ENCODE measurements at places on chromosomes 7 and 10.

- DNase-seq: no peak
Measured at GRCh38 chr10:113094114-113094486, 144.1 kb downstream of the TCF7L2 start.

DNA sequence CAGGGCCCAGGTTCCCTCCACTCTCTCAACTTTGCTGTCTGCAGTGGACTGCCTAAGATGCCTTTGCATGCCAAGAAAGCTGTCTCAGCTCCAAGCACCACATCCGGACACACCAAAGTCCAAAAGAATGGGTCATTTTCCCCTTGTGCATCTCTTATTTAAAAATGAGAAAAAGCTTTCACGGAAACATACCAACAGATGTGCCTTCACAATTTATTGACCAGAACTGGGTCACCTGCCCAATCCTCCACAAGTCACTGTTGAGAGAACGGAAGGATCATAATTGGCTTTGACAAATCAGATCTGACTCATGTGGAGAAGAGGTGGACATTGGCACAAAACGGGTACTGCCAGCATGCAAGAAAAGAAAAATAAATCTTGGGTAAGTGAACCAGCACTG lies 258.3 kb downstream of the SNX13 start:
- DNase-seq: no peak

DNA sequence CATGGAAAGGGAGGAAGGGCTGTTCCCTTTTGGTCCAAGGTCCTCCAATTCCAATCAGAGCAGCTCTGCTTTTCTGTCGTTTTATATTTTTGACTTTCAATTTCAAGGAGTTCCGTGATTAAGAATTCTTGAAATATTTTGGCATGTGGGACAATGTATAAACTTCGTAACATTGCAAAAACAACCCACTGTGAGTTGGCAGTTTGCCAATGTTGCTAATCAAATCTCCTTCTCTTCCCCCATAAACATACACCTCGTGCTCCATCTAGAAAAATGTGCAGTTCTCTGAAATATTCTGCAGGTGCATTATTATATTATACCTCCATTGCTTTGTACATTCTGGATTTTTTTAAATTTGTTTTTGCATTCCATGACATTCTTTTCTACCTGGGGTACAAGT lies 49.8 kb downstream of the POU6F2 start:
- no peak for DNase-seq

- DNase-seq: no peak
Measured at GRCh38 chr7:121831351-121831750, 41.6 kb upstream of the PTPRZ1 start.

- no peak for DNase-seq
Measured at GRCh38 chr10:72802332-72802731, 91.2 kb upstream of the OIT3 start.

All from neuronal stem cell (in vitro differentiated cells).